ENCODE measurements at places on chromosomes 3 and 15. TPM values are rescaled to one million over a fixed set of nuclear protein-coding genes. Genes with fewer than 3 reads are reported as not detected.

The SEC22C gene
- total RNA-seq: 27.2 TPM

The EPHB1 gene
- not detected for total RNA-seq

The ULK4 gene
- total RNA-seq: 4.7 TPM

The GRIP2 gene
- 1.9 TPM for total RNA-seq

The CAMKV gene
- 0.40 TPM for total RNA-seq

The TGM5 gene
- total RNA-seq: not detected

The ADGRG7 gene
- not detected for total RNA-seq

The TFG gene
- 150 TPM for total RNA-seq

The TP63 gene
- total RNA-seq: 0.37 TPM

The PROK2 gene
- total RNA-seq: not detected

The LCTL gene
- total RNA-seq: not detected

The ANKUB1 gene
- total RNA-seq: 0.06 TPM

The GOLGA6A gene
- 0.05 TPM for total RNA-seq

The ITIH4 gene
- 0.71 TPM for total RNA-seq

The LRRC34 gene
- total RNA-seq: not detected

The SAMMSON gene
- not detected for total RNA-seq

The GXYLT2 gene
- total RNA-seq: 1.6 TPM

The MOBP gene
- total RNA-seq: 0.06 TPM

The ZNF80 gene
- total RNA-seq: not detected

The DIPK2A gene
- total RNA-seq: 5.6 TPM

The LRTM1 gene
- total RNA-seq: not detected

The C3orf85 gene
- not detected for total RNA-seq

The TERC gene
- 0.35 TPM for total RNA-seq

The PRR20G gene
- total RNA-seq: 0.19 TPM

The SEMA6D gene
- not detected for total RNA-seq

The GABRB3 gene
- total RNA-seq: 73.4 TPM

The DPP8 gene
- 19.9 TPM for total RNA-seq

The BCL2A1 gene
- 18.5 TPM for total RNA-seq

The MAP6D1 gene
- 6.9 TPM for total RNA-seq

The WDR72 gene
- total RNA-seq: 5.5 TPM

The VPS13C gene
- 9.6 TPM for total RNA-seq

All from A549 treated with CORT108297 at 1 μM for 4 hours (cell line).